ENCODE measurements at places on chromosomes 2 and 18. TPM values are rescaled to one million over a fixed set of nuclear protein-coding genes. Genes with fewer than 3 reads are reported as not detected.
A peak's percentile ranks its signal among the peaks of the same experiment; 100 is the strongest.

DNA sequence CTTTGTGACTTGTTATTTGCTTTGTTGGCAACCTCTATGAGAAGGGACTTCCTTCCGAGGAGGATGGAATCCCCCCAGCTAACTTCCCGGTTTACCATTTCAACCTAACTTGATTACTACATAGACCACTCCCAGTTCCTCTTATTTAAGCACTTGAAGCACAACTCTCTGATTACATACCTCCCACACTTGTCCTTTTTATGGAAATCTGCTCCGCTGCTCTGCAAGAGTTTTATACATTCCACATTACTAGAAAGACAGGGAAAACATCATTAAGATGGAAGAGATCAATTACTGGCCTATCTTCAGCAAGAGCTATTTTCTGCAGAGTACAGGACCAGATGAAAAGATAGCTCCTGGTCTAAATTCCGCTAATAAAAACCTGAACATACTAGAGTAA, 160.0 kb upstream of the PGAP1 start:
- no peak for DNase-seq
- no peak overlapping the region for H3K27ac ChIP-seq
- H3K36me3 ChIP-seq = peaks cover 79% of the 10 kb centered on the region
- no peaks in the 10 kb centered on the region for H3K27me3 ChIP-seq
- H3K4me1 ChIP-seq = peaks cover 9% of the 10 kb centered on the region

GRCh38 chr2:24454294-24454693, 36.8 kb upstream of the NCOA1 start:
- H3K4me3 ChIP-seq = no peak overlapping the region
- H3K27ac ChIP-seq = no peak overlapping the region
- no peaks in the 10 kb centered on the region for H3K36me3 ChIP-seq

The ZEB2 gene
- total RNA-seq = 3.3 TPM

The CNRIP1 gene
- total RNA-seq = not detected

- H3K36me3 ChIP-seq = no peaks in the 10 kb centered on the region
- no peak overlapping the region for H3K27ac ChIP-seq
- no peak for DNase-seq
- no peaks in the 10 kb centered on the region for H3K4me1 ChIP-seq
- no peak overlapping the region for H3K4me3 ChIP-seq
- H3K27me3 ChIP-seq = no peaks in the 10 kb centered on the region
These were observed 42.0 kb downstream of the TFCP2L1 start for GRCh38 chr2:121242976-121243375.

The ADGRF3 gene
- total RNA-seq = 7.4 TPM

- H3K36me3 ChIP-seq = no peaks in the 10 kb centered on the region
- no peaks in the 10 kb centered on the region for H3K4me1 ChIP-seq
- no peak overlapping the region for H3K4me3 ChIP-seq
- no peak for DNase-seq
- no peak overlapping the region for H3K27ac ChIP-seq
These were observed 4.5 kb upstream of the PRSS56 start for GRCh38 chr2:232515639-232516038.

DNA sequence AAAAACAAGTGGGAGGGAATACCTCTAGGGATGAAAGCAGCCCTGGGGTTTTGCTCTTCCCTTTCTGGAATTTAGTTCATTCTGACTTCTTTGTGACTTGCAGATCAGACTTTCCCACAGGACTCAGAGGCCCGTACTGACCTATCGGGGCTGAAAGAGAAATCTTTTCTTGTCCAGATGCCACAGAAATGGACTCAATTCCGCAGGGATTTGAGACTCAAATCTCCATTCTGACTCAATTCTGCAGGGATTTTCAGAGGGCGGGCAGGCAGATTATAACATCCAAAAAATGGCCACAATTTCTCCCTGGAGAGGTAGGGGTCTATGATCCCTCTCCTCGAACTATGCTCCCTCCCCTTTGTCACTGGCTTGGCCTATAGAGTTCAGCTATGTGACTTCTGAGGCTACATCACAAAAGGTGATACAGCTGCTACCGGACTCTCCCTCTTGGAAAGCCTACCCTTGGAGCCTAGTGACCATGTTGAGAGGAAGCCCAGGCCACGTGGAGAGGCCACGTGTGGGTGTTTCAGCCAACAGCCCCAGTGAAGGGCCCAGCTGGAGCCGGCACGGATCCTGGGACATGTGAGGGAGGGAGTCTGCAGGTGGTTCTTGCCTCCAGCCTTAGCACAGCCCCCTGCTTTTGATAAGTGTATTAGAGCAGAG, 4.8 kb upstream of the EFHD1 start:
- DNase-seq = no peak
- H3K27me3 ChIP-seq = peaks cover 27% of the 10 kb centered on the region
- H3K4me3 ChIP-seq = no peak overlapping the region
- H3K36me3 ChIP-seq = no peaks in the 10 kb centered on the region
- peaks cover 5% of the 10 kb centered on the region for H3K4me1 ChIP-seq

The LRRC30 gene
- not detected for total RNA-seq

DNA sequence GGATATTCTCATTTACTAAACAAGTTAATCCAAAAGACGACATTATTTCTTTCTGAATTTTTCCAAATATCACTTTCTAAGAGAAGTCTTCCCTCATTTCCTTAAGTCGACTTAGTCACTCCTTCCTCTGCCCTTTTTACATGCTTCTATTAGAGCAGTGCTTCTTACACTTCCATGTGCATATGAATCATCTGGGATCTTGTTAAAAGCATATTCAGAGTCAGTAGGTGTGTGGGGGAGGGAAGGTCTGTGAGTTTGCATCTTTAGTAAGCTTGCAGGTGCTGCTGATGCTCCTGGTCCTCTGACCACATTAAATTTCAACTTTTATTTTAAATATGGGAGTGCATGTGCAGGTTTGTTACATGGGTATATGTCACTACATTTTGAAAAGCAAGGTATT, 582.6 kb downstream of the NRXN1 start:
- no peak overlapping the region for H3K4me3 ChIP-seq
- no peaks in the 10 kb centered on the region for H3K4me1 ChIP-seq
- H3K36me3 ChIP-seq = no peaks in the 10 kb centered on the region
- no peak overlapping the region for H3K27ac ChIP-seq

- DNase-seq = no peak
- H3K27ac ChIP-seq = no peak overlapping the region
- H3K36me3 ChIP-seq = peaks cover 8% of the 10 kb centered on the region
- no peak overlapping the region for H3K4me3 ChIP-seq
- H3K4me1 ChIP-seq = peaks cover 10% of the 10 kb centered on the region
These were observed 35.9 kb downstream of the ADI1 start for GRCh38 chr2:3483227-3483985.

The RAB27B gene
- total RNA-seq = 4.8 TPM

GRCh38 chr18:63290821-63291200, 28.8 kb downstream of the BCL2 start:
- peaks cover 45% of the 10 kb centered on the region for H3K36me3 ChIP-seq
- peak overlapping the region; percentile 85 for H3K27ac ChIP-seq
- DNase-seq = peak; percentile 64

- H3K27ac ChIP-seq = peak overlapping the region; percentile 65
- peak; percentile 14 for DNase-seq
- H3K27me3 ChIP-seq = no peaks in the 10 kb centered on the region
- peaks cover 16% of the 10 kb centered on the region for H3K4me1 ChIP-seq
These were observed 14.0 kb downstream of the ANXA4 start for GRCh38 chr2:69755862-69756467.

The ZNF514 gene
- total RNA-seq = 11.4 TPM

DNA sequence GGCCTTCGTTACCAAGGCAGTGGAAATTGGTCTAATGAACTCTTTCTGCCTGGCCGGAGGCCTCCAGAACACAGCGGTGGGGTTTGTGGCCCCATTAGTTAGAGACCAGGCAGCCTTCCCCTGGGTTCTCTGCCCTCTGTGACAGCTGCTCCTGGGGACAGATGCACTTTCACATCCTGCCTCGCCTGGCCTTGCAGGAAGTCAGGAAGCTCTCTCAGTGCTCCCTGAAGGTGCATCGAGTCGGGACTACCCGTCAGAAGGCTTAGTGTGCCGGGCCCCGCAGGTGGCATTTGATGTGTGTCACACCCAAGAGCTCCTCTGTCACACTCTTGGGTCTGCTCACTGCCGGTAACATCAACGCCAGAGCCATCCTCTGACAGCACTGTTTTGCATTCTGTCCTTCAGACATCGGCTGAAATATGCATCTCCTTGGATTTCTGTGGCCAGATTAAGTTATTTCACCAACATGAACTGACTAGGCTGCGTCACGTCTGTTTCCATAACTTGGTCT, 158.3 kb downstream of the LDLRAD4 start:
- DNase-seq = peak; percentile 57
- H3K27ac ChIP-seq = peak overlapping the region; percentile 87
- peak overlapping the region; percentile 48 for H3K4me3 ChIP-seq
- peaks cover 84% of the 10 kb centered on the region for H3K4me1 ChIP-seq

The ABCG5 gene
- not detected for total RNA-seq

DNA sequence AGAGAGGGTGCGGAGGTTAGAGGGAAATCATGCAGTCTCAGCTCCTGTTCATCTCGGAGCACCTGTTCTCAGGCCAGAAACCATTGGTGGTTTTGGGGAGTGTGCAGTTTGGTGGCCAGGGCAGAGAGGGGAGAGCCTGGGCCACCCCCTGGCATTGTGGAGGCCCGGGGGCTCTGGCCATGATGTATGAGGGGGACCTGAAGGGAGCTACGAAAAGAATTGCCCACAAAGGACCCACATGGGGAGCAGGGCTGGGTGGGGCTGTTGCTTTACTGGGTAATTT, 87.7 kb downstream of the DGKD start:
- peak overlapping the region; percentile 80 for H3K27ac ChIP-seq
- peaks cover 45% of the 10 kb centered on the region for H3K36me3 ChIP-seq
- no peak overlapping the region for H3K4me3 ChIP-seq
- peaks cover 26% of the 10 kb centered on the region for H3K4me1 ChIP-seq
- DNase-seq = no peak

The SEPTIN2 gene
- total RNA-seq = 211 TPM

DNA sequence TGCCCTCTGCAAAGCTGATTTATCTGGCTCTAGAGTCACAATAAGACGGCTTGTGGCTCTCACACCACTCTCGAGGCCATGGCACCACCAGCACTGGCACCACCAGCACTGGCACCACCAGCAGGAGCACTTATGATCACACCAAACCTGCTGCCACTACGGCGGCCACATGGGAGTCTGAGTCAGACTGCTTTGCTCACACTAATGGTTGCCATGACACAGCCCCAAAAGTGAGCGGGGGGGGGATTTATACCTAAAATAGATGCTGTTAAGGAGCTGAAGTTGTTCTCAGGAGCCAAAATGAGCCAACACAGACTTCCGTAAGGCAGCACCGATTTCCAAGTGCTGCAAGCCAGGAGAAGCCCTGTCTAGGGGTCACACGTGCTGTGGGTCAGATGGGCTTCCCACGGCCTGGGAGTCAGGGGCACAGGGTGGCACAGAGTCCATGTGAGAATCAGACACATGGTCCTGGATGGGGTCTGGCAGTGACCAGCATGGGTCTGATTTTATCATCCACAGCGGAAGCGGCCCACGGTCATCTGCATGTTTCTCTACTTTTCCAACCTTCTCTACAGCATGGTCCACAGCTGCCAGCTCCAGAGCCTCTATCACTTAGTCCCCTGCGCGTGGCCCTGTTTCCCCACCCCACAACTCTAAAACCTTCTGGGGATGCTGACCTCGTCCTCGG, 16.7 kb downstream of the DNMT3A start:
- H3K27ac ChIP-seq = no peak overlapping the region
- H3K4me3 ChIP-seq = no peak overlapping the region
- H3K4me1 ChIP-seq = peaks cover 26% of the 10 kb centered on the region
- peaks cover 40% of the 10 kb centered on the region for H3K36me3 ChIP-seq
- no peak for DNase-seq

DNA sequence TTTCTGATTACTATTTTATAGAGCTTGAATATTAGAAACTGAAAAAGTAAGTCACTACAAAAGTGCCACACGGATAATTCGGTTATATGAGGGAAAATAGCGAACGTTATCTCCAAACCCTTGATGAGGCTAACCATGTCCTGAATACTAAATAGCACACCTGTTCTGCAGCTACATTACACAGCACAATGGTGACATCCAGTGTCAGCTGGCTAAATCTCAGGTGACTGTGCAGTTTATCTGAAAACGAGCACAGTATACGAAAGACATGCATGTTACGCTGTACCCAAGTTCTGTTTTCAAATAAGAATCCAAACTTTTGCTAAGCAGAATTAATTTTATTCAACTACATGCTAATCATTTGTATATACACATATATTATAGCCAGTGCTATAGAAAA, 9.0 kb downstream of the CCDC68 start:
- H3K27me3 ChIP-seq = peaks cover 22% of the 10 kb centered on the region
- H3K36me3 ChIP-seq = no peaks in the 10 kb centered on the region
- peaks cover 15% of the 10 kb centered on the region for H3K4me1 ChIP-seq
- DNase-seq = peak; percentile 46
- H3K27ac ChIP-seq = no peak overlapping the region

The TTR gene
- total RNA-seq = not detected

The STPG4 gene
- total RNA-seq = 0.64 TPM

The DGKD gene
- total RNA-seq = 97.5 TPM

DNA sequence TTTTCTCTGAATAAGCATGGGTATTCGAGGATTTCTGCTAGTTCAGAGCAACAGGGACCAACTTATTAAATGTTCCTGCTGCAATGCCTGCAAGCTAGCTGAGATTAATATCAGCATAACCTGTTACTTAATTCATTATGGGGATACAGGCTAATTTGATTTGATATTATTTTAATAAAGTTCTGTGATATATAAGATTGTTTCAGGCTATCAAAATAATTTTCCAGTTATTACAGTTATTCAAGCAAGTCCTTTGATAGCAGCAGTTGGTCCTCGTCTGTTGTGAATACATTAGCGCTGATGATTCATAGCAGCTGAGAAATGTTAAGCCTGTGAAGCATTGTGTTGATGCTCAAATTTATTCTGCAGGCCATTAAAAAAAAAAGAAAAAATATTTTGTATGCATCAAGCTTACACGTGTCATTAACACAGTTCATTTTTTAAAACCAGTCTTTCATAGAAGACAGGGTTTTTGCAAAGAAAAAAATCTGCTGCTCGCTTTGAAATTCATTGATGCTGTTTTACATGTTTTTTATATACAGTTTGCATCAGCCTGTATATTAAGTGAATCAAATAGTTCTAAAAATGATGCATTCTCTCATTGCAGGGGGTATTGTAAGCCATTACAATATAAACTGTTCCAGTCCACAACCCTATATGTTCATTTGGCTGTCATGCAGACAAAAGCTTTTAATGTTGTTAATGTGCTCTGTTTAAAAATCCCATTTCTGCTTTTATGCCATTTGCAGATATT, 482.5 kb downstream of the BCL11A start:
- no peaks in the 10 kb centered on the region for H3K4me1 ChIP-seq
- no peak overlapping the region for H3K27ac ChIP-seq
- H3K4me3 ChIP-seq = no peak overlapping the region

All from activated CD4-positive, alpha-beta T cell treated with anti-CD3 and anti-CD28 coated beads, Interleukin-2, amount 10 ng/mL, durations not matched to agents 7 days and 5 days (primary cell).